B cell (primary cell): ENCODE measurements at places on chromosomes 1 and 21. TPM values are rescaled to one million over a fixed set of nuclear protein-coding genes. Genes with fewer than 3 reads are reported as not detected.
A peak's percentile ranks its signal among the peaks of the same experiment; 100 is the strongest.

DENND2C gene
- 0.18 and 0.27 TPM in 2 replicates for polyA plus RNA-seq

DNA sequence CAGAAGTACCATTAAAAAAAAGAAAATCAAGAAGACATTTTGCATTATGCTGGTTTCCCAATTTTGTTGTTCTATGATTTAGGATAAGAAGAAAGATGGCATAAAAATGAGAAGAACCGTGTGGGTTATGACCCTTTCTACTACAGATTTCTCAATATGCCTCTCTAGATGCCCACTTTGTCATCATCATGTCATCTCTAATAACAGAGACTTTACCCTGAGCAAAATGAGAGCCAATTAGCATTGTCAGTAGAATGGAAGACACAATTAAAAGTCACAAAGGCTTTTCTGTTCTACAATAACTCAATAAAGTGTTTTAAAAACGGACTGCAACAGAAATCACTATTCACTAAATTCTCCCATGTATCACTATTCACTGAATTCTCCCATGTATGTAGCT is 85.5 kb downstream of the RAB3GAP2 start:
- no peak for DNase-seq

DNA sequence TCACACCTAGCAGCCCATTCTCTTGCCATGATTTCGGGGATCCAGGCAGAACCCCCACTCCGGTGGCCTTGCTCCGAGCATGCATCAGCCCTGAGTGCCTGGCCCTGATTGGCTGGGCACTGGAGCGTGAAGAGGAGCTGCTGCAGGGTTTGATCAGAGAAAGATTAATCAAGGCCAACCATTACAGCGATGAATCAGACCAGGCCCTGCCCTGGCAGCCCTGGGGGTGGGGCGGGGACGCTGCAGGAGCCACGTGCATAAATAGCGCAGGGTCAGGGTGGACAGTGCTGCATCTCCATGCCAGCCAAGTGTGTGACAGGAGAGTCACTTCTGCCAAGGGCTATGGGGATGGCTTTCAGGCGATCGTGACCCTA is 3.4 kb upstream of the FAM131C start:
- DNase-seq = no peak

DNA sequence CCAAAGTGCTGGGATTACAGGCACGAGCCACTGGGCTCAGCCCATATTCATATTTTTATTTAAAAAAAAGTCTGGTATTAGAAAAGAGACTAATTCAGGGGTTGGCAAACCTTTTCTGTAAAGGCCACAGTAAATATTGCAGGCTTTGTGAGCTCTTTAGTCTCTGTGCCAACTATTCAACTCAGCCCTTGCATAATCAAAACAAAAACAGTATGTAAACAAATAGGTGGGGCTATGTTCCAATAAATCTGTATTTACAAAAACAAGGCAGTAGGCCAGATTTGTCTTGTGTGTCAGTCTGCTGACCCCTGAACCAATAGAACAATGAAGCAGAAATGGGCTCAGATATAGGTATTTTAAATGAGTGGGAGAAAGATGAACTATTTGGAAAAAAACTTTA is 49.3 kb downstream of the CDC42BPA start:
- DNase-seq = no peak

- DNase-seq = peak; percentile 90
These were observed at the start of the genes NIT1 and PFDN2 for GRCh38 chr1:161117759-161118581. TSS of gene NIT1 (plus strand) at chr1:161118105. CDS start at chr1:161118177, 72 bp downstream. TSS of gene PFDN2 (minus strand) at chr1:161118037. CDS start at chr1:161118026, 11 bp downstream.
